ENCODE measurements at places on chromosomes 7 and 10.

- no peak for DNase-seq
These were observed 24.5 kb downstream of the SPOCK2 start for GRCh38 chr10:72063703-72064391.

DNA sequence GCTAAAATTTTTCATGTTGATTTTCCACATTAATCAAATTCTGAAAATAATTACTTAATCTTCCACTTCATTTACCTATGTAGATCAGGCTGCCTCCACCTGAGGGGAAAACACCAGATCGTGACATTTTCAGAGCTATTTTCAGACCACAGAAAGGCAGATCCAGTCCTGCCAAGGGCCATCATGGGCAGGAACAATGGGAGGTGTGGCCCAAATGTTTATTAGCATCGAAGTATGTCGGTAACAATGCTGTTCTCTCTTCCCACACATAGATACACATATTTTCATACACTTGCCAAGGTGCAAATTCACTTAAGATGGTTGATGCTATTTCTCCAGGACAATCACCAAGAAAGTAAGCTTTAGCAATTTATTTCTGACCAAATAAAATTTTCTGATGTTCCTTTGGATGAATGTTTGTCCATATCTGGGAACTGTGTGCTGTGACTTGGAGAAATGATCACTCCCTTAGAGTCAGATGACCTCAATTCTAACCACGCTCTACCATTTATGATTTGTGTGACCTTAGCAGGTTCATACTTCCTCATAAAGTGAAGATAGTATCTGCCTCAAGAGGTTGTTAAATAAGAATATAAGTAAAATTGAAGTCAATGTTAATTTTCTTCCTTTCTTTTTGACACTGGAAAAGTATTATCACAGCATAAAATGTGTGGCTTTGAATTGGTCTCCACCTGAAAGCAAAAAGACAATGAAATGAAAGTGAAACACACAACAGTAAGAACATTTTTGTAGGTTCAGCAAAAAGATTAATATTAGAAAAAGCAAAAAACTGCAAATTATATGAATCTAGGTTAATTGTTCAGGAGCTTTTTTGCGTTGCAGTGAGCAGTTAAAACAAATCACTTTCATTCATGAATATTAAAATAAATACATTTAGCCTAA is 310.4 kb upstream of the PHF14 start:
- DNase-seq, result no peak

GRCh38 chr10:73095481-73096021 is 1.1 kb downstream of the P4HA1 start:
- DNase-seq, result peak; percentile 30

DNA sequence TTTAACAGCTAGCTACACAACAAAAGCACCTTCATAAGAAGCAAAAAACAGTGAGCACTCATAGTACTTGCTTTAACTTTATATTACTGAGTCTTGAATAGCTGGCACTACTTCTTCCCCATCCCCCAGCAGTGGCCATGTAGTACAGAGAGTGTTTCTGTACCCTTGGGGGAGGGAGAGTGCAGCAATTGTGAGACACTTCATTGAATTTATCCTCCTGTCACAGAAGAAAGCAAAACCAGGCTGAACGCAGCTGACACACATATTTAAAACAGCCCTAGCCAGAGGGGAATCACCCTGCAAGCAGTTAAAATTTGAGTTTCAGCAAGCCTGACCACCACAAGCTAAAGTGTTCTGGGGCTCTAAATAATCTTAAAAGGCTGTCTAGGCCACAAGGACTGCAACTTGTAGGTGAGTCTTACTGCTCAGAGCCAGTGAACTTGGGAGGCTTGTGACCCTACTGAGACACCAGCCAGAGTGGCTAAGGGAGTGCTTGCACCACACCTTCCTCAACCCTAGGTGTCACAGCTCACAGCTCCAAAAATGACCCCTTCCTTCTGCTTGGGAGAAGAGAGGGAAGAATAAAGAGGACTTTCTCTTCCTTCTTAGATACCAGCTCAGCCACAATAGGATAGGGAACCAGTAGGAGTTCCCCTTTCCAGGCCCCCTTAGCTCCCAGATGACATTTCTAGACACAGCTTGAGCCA is 97.7 kb upstream of the MEOX2 start:
- no peak for DNase-seq

- no peak for DNase-seq
These were observed 111.1 kb downstream of the MDFIC start for GRCh38 chr7:115032715-115033703.

- DNase-seq, result no peak
These were observed 106.4 kb downstream of the BMPER start for GRCh38 chr7:34011696-34012095.

DNA sequence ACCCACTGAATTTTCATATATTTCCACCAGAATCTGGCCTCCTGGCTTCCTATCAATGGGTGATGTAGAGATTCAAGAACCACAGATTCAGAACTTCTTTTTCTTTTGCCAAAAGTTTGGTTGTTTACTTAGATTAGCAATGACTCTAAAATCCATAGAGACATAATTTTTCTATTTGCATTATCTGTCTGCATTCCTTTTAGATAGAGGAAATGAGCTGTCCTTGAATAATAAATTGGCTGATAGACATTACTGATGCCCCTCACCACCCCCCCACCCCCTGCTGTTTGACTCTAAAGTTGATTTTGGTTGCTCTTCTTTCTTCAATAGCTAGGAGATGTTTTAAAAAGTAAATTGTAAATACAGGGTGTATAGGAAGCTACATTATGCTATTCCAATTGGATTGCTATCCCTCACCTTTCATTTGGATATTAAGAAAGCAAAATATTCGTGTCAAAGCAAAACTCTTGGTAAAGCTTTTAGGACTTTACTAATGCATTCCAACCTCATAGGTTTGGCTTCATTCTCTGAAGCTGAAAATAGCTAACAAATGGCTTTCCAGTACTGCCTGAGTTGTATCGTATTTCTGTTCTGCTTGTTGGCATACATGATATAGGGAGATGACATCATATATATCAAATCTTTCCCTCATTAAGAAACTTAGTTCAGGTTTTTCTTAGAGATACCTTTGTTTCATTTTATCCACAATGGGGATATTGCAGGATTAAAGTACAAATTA is 606.0 kb downstream of the ARL4A start:
- DNase-seq, result no peak

DNA sequence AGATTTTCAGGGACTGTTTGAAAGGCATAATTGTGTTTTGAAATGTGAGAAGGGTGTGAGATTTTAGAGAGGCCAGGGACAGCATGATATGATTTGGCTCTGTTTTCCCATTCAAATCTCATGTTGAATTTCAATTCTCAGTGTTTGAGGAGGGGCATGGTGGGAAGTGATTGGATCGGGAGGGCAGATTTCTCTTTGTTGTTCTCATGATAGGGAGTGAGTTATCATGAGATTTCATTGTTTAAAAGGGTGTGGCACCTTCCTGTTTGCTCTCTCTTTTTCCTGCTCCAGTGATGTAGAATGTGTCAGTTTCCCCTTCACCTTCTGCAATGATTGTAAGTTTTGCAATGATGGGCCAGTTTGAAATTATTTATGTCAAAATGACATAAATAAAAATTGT is 113.0 kb upstream of the PCDH15 start:
- no peak for DNase-seq

- DNase-seq, result no peak
These were observed 222.9 kb downstream of the MTERF1 start for GRCh38 chr7:91657483-91658071.

DNA sequence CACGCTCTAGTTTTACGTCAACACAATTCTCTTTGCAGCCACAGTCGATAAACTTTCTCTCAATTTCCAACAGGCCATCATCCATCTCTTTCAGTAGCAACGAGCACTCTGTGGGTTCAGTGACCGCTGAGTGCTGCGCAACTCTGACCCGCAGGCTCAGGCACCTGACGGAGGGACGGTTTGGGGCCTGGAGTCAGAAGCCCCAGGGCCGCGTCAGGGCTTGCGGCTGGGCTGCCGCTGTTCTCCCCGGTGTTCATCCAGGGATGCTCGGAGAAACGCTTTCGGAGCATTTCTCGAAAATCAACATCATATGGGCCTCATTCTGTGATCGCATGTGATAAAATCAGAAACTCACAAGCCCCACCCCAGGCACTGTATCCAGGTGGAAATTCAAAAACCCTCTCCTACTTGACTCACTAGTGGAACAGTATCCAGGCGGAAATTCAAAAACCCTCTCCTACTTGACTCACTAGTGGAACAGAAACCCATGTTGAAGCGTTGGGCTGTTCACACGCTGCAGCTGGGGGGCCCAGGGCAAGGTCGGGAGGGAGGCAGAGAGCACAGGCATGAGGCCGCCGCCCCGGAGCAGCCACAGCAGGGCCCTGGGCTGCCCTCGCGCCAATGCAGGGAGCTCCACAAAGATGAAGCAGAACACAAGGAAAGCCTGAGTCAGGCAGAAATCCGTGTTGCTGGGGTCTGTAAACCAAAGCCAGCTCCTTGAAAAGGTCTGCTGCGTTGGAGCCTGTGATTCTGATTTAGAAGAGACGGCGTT is 73.3 kb upstream of the NKX6-2 start:
- no peak for DNase-seq

DNA sequence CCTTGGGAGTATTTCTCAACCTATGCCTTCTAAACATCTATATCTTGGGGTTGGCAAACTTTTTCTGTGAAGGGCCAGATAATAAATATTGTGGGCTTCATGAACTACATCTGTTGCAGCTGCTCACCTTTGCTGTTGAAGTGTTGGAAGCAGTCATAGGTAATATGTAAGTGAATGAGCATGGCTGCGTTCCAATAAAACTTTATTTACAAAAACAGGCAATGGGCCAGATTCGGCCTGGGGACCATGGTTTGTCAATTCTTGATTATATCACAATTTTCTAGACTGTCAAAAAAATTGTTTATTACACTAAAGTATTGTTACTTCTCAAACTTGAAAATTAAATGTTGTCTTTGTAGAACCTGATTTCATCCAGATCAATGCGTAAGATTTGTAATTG is 54.9 kb downstream of the MTPN start:
- no peak for DNase-seq

GRCh38 chr7:148670807-148671206 is 27.9 kb upstream of the CUL1 start:
- DNase-seq, result no peak

DNA sequence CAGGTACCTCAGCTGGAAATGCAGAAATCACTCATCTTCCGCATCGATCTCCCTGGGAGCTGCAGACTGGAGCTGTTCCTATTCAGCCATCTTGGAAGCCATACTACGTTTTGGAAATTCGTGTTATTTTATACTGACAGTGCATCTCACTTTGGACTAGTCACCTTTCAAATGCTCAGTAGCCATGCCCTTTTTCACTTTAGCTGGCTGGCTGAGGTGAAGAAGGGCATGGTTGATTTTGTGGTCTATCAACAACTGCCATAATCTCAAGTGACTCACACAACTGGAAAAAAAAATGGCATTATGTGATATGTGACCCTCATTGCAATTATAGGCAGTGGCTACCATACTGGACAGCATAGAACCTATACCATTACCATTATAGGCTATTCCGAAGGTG is 100.5 kb downstream of the CCDC71L start:
- no peak for DNase-seq

- no peak for DNase-seq
These were observed 60.8 kb downstream of the CARD11 start for GRCh38 chr7:2982831-2983230.

- no peak for DNase-seq
These were observed 122.9 kb upstream of the INSYN2A start for GRCh38 chr10:127319271-127319670.

DNA sequence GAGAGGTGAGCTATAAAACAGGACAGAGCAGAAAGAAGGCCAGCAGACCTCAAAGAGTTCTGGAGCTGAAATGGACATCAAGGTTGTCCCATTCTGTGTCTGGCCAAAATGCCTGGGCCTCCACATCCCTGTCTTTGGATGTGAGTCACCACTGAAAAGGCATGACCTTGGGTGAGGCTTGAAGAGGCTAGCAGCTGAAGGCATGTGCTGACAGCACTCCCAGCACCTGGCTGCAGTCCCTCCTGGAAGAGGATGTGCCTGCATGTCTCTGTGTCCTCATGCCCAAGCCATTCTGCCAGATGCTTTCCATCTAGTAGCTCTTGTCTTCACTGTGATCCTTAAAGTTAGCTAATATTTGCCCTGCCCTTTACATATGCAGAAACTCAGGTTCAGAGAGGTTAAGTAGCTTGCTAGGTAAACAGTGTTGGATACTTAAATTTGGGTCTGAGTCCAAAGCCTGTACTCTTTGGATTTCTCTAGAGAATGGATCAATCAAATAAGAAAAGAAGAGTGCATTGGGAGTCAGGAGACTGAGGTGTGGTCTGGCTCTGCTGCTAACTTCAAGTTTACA is 35.8 kb downstream of the HECW1 start:
- no peak for DNase-seq

DNA sequence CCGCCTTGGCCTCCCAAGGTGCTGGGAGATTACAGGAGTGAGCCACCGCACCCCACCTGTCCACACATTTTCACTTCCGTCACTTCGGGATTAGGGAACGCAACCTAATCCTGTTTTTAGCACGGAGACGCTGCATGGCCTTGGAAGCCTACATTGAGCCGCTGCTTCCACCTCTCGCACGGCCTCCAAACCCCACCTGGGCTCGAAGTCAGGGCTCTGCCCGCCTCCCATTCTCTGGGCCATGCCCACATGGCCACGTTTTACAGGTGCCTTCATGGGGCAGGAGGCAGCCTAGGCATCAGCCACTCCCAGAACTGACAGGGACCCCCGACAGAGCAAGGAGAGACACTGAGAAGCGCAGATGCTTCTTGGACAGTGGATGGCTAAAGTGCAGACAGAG is 100.6 kb downstream of the OAT start:
- no peak for DNase-seq

DNA sequence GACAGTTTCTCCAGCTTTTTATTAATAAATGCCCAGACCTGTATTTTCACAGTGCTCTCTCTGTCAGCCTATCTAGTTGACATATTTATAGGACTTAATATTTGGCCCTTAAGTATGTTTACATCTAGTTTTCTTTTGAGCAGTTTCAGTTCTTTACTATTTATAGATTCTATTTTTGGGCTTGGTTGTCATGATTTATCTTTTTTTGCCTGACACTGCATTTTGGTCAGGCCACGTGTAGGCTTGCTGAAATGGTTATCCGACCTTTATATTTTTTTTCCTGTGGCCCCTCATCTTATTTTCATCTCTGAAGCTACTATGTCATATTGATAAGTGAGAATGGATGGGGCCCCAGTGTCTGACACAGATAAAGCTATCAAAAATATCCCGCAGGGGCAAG is 515.4 kb upstream of the FZD8 start:
- no peak for DNase-seq

DNA sequence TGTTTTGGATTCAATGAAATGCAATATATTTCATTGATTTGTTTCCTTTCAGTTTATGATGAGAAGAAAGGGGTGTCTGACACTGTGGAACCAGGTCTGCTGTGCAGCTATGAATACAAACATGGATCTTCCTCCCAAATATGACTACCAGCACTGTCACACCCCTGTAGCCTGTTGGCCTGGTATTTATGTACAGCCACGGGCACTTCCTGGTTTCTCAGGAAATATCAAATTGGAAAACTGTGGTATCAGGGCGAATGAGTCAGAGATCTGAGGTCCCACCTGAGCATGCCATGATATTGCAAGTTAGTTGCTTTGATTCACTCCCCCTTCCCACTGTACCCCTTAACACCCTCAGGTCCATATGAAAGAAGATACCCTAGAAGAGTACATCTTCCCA is 87.8 kb downstream of the DNMBP start:
- no peak for DNase-seq

DNA sequence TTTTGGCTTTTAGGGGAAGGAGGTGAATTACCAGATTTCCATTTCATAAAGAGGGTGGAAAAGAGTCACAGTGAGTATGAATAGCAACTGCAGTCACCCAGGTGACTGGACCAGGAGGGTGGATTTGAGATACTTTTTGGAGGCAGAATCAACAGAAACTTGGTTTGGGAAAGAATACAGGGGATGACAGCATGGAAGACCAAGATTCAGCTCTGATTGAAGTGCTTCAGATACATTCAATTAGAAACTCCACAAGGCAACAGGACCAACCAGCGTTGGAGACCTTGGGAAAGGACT is 83.0 kb downstream of the SGMS1 start:
- DNase-seq, result no peak
